8988T (cell line): ENCODE measurements at places on chromosomes 1 and 21.

- DNase-seq = no peak
Measured at GRCh38 chr1:217188280-217189237, 442.3 kb downstream of the GPATCH2 start.

GRCh38 chr1:116538544-116538943, 32.3 kb downstream of the CD58 start:
- DNase-seq = no peak

GRCh38 chr1:59707178-59707791, 107.5 kb upstream of the HOOK1 start:
- no peak for DNase-seq

- no peak for DNase-seq
Measured at GRCh38 chr21:23039846-23040245, 2041.6 kb downstream of the NCAM2 start.

DNA sequence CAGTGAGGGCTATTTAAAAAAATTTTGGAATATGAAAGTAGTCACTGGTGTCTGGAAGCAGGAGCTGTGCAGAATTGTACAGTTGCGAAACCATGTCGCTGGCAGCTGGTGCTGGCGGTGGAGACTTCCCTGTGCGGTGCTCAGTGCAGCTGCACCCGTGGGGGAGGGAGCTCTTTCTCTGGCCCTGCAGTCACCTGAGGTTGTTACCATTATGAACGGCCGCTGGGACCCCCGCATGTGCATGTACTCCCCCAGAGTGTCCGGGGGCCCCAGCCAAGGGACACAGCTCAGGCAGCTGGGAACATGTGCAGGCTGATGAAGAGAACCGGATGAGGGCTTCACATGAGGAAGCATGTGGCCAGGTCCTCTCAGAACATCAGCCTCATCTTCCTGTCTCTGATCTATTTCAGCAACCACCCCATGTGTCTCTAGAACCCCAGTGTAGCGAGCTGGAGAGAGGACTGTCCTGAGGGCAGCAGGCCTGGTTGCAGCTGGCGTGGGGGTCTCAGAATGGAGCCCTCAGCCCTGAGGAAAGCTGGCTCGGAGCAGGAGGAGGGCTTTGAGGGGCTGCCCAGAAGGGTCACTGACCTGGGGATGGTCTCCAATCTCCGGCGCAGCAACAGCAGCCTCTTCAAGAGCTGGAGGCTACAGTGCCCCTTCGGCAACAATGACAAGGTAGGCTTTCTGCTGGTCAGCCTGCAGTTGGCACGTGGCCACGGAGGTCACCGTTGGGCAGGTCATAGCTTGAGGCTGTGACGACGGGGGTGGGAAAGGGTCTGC, at the start of gene TRPM2:
Gene TRPM2, plus strand, starts transcription at position 431 of the 780 bp plus-strand sequence. Its CDS starts 80 bp downstream, at position 511.
- no peak for DNase-seq
